CD4-positive, alpha-beta T cell treated with Interleukin-4 for 1 hour (primary cell): ENCODE measurements at places on chromosomes 2 and 18.

DNA sequence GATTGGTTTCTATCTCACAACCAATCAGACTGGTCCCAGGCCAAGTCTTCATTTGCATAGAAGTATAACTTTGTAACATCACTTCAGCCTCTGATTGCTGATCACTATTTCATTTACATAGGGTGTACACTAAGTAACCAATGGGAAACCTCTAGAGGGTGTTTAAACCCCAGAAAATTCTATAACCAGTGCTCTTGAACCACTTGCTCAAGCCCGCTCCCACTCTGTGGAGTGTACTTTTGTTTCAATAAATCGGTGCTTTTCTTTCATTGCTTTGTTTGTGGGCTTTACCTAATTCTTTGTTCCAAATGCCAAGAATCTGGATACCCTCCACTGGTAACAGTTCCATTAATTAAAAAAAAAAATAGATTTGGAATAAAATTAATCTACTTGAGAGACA, 77.0 kb downstream of the TMEFF2 start:
- DNase-seq = no peak

DNA sequence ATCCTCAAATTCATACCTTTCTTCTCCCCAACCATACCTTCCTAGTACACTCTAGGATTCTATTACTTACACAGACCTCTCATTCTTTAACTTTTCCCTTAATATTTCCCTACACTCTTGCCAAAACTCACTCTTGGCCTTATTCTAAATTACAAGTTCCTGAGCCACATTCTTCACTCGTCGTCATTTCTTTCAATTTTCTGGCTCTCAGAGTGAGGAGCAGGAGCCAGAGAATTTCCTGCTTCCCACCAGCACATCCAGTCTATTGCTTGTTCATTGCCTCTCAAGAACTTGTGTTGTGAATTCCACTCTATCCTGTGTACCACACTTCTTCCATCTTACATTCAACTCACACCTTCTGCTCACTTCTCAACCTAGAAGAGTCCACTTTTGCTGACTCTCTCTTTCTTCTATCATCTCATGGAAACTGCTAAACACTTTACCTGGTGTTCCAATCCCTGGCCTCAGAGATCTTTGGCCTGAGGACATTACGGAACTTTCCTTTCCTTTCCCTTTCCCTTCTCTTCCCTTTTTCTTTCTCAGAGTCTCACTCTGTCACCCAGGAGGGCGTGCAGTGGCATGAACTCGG, 171.6 kb downstream of the PLCL1 start:
- no peak for DNase-seq

- no peak for DNase-seq
Measured at GRCh38 chr18:63588909-63589308, 1.8 kb downstream of the SERPINB13 start.

DNA sequence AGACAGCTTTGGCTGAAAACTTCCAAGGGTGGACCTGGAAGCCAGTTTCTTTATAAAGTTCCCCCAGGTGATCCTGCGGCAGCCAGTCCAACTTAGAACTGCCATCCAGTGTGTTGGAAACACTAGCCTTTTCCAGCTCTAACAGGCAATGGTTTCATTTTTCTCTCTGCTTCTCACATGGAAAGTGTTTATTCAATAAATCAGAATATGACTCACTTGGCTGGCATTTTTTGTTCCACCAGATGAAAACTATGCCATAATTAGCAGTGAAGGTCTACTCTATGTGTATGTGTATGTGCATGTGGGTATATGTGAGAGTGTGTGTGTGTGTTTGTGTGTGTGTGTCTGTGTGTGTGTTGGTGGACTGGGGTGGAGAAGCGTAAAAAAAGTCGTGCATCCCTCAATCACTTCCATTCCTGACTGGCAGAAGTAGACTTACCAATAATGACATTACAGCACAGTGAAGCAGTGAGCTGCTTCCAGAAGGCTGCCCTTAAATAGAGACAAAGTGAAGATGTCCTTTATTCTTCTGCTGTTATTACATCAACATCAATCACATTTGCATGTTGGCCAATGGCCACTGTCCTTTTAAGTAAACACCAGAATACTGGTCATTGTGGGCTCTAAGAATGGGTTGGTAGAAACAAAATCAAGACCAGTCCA, 90.9 kb upstream of the SETBP1 start:
- no peak for DNase-seq

DNA sequence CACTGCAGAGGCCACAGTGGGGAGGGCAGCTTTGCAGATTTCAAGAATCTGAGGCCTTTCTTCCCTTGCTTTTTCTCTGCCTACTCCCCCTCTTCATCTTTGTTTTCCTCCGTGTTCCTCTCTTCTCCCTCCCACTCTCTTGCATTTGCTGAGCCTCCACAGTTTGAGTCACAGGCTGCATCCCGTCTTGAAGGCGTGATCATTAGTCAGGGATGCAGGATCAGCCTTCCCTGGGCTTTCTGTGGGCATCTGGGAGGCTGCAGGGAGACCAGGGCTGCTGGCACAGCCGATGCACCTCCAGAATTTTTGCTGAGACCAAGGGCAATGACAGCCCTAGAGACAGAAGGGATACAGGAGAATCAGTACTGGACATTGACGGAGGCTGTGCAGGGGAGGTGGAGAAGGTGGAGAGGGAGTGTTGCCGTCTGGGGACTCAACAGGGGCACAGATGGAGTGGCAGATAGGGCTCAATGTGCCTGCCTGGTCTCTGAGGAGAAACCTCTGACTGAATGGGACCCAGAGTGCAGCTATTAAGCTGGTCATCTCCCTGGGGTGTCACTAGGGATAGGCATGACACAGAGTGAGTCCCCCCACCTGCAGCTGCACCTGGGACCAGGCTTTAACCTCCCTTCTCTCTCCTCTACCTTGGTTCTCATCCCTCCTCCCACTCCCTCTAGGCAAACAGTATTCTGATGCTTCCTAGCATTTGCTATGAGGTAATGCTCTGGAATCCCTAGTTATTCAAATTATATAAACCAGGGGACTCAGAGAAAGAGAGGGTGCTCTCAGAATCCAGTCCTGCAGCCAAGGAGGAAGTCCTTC, 29.0 kb upstream of the DNAJC27 start:
- DNase-seq = no peak

- no peak for DNase-seq
Measured at GRCh38 chr18:25164848-25165811, 186.8 kb downstream of the ZNF521 start.
